Activated CD8-positive, alpha-beta memory T cell treated with anti-CD3 and anti-CD28 coated beads for 4 hours (primary cell): ENCODE measurements at places on chromosomes 6 and 20.

GRCh38 chr6:5565971-5566370 is 304.7 kb downstream of the FARS2 start:
- DNase-seq = no peak

DNA sequence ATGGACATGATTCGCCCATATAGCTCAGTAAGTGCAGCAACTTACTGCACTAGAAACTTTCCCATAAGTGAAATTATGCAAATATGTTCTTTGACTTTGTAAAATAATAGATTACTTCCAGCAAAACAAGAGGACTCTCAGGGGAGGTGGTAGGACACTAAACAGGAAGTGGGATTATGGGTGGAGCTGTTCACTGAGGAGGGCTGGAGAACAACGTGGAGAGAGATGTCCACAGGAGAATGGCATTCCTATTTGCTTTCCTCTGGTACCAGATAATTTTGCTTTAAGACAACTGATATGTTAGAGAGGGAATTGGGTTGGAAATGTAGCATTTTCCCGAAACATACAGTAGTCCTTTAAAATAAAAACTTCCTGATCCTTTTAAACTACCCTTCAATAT is 3.7 kb downstream of the TPD52L1 start:
- DNase-seq = no peak

DNA sequence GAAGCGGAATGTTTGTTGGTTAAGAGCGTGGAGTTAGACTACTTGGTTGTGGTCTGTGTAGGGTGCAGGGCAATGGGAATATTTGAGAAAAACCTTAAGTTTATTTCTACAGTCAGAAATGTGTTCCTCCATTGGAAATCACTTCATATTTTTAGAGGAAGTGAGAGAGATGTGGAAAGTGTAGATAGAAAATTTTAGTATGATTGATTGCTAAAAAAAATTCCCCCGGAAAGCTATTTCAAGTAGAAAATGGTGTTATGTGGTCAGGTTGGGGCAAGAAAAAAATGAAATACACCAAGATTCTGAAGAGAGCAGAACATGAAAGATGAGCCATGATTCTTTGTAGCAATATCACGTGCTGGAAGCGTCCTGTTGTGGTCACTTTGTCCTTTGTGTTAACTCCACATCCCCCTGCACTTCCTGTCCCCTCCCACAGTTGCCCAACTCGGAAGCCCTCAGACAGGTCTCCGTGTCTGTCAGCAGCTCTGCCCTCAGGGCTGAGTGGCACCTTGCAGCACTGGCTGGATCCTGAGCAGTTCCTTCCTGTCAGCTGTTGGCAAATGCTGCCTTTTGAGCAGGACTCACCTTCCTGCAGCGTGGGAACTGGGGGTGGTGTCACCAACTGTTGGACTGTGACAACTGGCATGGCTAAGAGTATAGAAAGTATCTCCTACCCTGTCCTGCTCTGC is 137.5 kb upstream of the SLC24A3 start:
- no peak for DNase-seq

- no peak for DNase-seq
These were observed 346.3 kb downstream of the BMP2 start for GRCh38 chr20:7113577-7114466.

- DNase-seq = no peak
These were observed 32.3 kb downstream of the YTHDF1 start for GRCh38 chr20:63183422-63184146.
